ENCODE measurements at places on chromosomes 1 and 21.

DNA sequence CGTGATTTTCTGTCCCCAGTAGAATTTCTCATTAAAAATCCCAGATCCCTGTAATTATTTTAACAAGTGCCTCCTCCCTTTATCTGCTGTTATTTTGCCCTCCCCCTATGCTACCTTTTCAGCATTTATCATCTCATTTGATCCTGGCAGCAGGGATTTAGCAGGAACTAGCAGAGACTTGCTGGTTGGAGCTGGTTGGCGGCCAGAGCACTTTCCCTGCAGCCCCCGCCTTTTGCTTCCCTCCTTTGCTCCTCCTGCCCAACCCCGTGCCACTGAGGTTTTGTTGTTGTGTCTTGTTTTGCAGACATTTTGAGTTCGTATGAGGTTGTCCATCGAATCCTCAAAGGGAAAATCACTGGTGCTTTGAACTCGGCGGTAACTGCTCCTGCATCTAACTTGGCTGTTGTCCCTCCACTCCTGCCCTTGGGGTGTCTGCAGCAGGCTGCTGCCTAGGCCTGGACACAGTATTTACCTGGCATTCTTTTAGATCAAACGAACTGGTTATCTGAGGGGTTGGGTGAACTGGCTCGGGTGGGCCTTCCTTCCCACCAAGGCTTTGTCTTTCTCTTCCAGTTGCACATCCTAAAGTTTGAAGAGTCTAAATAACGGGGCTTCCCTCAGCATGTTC lies 11.2 kb downstream of the UBE2Q1 start:
- DNase-seq: no peak

DNA sequence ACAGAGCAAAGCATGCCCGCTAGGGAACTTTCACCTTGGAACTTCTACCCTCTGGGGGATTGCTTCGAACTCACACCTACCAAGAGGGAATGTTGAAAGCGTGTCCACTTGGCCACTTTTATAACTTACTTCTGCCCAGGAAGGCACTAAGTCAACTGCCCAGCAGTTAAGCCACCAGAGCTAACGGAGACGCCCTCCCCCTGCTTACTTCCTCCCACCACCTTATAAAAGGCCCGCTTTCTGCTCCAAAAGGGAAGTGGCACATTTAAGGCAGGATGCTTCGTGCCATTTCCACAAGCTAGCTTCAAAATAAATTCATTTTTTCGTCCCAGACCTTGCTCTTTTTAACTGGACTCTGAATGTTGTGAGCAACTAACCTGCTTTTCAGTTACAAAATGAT lies 3.2 kb upstream of the AK2 start:
- no peak for DNase-seq

- no peak for DNase-seq
Measured at GRCh38 chr1:64215576-64215975, 12.2 kb downstream of the UBE2U start.

GRCh38 chr1:182611787-182612186 lies 7.6 kb upstream of the RGS16 start:
- DNase-seq: peak; percentile 49

- peak; percentile 38 for DNase-seq
Measured at GRCh38 chr1:154206196-154206595, at the start of gene CFAP141. Gene CFAP141 (minus strand): TSS chr1:154206333. CDS start chr1:154206307, 26 bp downstream.

DNA sequence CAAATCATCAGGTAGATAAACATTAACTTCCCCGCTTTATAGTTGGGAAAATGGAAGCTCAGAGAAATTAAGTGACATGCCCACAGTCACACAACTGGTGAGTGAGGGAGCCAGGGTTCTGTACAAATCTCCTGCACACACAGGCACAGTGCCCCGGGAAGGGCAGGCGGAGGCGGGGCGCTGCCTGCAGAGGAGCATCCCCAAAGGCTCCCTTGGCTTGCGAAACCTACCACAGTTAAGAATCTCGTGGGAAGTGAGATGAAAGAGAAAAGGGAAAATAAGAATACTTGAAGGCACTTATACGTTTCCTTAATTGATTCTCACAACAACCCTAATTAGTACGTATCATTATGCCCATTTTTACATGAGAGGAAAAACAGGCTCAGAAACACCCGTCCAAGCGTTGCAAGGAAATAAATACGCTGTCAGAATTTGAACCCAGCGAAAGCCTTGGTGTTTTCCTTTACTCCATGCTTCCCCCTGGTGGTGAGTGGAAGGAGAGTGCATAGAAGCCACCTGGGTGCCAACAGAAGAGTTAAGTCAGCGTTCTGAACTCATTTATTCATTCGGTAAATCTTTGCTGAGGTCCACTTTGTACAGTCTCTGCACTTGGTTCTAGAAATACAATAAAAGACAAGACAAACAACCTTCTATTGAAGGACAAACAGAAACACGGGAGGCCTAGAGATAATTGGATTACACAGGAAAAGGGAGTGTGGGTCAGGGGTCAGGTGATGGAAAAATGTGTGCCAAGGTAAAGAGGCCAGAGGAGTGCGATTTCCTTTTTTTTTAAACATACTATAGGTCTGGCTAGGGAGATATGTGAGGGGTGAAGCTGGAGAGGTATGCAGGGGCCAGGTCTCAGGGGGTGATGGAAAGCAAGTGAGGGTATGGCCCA lies 28.4 kb downstream of the ACP6 start:
- peak; percentile 32 for DNase-seq

DNA sequence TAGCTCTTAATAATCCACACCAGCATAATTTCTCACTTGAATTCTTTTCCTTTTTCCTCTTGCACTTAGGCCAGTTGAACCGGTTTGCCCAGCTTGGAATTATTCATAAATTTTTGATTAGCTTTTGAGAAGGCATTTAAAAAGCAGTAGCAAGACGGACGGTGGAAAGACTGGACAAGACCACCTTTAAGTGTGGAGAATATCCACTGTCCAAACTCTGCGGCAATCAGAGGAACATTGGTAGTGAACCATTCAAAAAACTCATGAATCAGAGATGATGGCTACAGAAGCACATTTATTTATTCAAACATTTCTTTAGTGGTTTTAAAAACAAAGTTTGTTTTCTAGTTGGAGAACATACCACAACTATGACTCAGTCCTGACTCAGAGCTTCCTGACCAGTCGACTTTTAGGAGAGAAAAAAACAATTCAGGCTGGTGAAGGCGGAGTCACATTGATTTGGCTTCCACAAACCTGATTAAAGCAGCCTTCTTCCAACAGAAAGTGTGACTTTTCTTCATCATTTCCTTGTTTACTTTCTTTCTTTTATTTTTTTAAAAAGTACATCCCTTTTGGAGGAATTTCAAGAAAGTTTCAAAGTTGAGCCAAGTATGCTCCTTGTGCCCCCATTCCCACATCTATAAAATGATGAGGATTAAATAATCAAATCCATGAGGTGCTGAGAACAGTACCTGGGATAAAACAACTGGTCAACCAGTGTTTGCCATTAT lies 128.8 kb downstream of the ADSS2 start:
- DNase-seq: peak; percentile 21

DNA sequence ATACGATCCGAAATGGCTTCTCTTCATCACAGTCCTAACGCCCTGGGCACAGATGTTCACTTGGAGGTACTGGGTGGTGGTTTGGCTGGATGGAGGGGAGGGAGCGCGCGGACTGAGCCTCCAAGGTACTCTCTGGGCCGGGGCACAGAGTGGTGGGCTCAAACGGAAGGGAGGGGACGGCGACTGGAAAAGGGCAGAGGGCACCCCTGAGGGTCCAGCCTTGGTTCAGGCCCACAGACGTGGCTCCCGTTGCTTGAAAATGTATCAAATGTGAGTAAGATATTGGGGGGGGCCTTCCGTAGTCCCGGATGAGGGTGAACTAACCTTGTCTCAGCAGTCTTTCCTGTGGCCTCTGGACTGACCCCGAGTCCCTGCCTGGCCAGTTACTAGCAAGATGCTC lies 463 bp downstream of the IL12RB2 start:
- peak; percentile 14 for DNase-seq

GRCh38 chr1:24743404-24744211 lies 1.6 kb upstream of the CLIC4 start:
- peak; percentile 64 for DNase-seq

- peak; percentile 17 for DNase-seq
Measured at GRCh38 chr1:19240673-19241538, 10.4 kb downstream of the EMC1 start.

DNA sequence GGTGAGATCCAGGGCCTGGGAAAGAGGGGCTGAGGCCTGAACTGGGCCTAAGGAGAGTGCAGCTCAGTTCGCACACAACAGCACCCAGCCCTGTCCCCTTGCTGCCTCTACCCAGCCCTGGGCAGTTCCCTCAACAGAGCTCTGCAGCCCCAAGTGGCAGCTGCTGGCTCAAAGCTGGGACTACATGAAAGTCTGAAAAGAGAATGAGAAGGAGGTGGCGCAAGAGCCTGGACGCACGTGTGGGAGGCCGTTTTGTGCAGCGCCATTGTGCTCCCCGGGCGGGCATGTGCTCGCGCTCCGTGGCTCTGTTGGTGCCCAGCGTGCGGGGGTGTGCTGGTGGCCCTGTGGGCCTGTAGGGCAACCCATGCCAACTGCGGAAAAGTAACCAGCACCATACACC lies 10.3 kb downstream of the GPR37L1 start:
- no peak for DNase-seq

DNA sequence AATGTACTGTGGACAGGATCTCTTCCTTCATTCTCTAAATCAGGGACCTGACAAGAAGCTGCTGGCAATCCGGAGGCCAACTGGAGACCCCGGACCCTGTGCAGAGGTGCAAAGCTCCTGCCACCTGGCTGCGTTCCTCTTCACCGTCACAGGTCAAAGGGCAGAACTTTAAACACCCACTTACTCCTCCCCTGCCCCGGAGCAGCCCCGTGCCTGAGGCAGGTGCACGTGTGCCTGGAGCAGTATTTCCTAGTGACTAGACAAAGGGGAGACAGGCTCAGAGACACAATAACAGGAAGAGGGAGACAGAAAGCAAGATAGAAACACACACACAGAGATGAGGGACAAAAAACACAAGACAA lies 6.6 kb upstream of the PIGC start:
- DNase-seq: no peak

DNA sequence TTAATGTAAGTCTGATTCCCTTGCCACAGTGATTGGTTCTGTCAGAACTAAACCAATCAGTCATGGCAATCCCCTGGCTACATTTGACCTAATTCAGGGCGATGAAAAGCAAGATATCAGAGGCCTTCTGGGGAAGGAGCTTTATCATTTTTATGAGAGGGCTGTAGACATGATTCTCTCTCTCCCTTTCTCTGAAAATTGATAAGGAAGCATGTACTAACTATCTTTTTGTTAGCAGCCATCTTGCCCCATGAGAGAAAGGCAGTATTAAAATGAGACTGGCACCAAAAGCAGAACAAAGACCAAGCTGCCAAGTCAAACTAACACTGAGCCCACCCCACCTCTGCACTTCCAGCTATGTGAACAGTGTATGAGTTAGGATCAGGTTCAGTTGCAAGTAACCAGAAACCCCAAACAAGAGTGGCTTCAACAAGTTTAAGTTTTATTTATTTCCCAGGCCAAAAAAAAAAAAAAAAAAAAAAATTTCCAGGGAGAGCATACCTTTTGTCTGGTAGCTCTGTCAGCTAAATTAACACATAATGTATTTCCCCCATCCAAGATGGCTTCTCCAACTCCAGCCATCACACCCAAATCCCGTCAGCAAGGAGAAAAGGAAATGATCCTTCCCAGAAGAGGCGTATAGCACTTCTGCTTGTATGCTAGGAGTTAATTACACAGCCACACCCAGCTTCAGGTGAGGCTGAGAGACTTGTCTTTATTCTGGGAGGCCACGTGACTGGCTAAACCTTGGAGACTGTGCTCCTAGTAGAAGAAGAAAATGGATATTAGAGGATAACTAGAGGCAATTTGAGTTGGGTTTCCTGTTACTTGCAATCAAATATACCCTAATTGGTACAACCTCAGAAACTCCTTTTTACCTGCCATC lies 105.8 kb upstream of the RALGPS2 start:
- no peak for DNase-seq

DNA sequence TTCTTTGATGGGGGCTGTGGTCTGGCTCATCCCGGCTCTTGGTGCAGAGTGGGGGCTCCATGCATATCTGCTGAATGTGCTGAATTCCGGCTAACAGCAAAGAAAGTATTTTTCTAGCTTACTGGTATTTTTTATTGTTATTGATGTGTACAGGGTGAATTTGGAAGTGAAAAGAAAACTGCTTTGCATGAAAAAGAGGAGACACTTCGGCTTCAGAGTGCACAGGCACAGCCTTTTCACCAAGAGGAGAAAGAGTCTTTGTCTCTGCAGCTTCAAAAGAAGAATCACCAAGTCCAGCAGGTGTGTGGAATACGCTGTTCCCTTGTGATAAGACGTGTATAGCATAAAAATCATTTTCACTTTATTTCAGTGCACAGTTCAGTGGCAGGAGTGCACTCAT lies 57.6 kb downstream of the PCNT start:
- DNase-seq: no peak

GRCh38 chr1:159829822-159830465 lies 3.3 kb downstream of the SLAMF8 start:
- peak; percentile 27 for DNase-seq

DNA sequence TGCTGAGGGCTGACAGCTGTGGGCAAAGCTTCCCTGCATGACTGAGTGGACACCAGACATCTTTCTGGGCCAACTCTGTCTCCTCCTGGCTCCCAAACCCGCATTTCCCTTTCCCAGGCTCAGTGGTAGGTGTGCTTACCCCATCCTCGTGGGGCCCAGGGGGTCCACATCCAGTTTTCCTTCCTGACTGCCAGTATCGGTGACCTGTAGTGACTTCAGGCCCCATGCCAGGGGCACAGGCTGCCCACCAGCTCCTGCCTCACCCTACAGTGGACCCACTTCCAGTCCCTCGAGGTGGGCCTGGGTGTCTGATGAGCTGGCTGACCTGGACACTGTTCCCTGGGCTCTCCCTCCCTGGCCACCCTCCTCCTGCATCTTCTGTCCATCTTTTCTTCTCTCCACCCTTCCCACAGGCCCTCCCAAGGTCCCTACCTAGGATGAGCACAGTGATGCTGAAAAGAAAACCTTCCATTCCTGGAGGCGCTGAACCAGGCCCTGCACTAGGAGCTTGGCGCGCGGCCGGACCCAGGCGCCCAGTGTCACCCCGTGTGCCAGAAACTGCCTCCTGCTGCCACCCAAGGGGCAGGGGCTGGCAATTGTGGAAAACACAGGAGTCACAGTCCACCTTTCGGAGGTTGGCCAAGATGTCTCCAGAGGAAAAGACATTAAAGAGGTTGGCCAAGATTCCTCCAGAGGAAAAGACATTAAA lies 67.1 kb downstream of the RUNX3 start:
- DNase-seq: no peak

DNA sequence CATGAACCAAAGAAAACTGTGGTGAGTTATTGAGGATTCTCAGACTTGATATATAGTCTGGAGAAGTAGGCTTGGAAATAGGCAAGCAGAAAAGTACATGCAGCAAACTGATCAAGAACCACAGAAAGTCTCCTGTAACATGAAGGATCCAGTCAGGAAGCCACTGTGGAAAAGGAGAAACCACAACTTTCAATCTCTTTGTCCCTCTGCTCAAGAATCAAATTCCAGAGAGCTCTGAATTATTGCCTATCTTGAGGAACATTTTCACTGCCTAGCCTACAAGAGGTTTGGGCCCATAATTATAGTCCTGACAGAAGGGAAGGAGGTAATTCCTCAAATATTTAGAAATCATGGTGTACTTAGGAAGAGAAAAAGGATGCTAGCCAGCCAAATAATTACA lies 43.0 kb upstream of the ADAMTS1 start:
- DNase-seq: peak; percentile 6

Data from muscle of back (tissue), 13 donors.